ENCODE measurements at places on chromosomes 4 and X. TPM values are rescaled to one million over a fixed set of nuclear protein-coding genes. Genes with fewer than 3 reads are reported as not detected.

Gene XAGE1A
- not detected for total RNA-seq

Gene P2RY8
- 3.4 TPM for total RNA-seq

Gene ACSL1
- total RNA-seq: 104 TPM

Gene CXXC4
- total RNA-seq: 1.4 TPM

Gene DGAT2L6
- total RNA-seq: not detected

Gene HTN1
- not detected for total RNA-seq

Gene TCEAL5
- 1.1 TPM for total RNA-seq

Gene DCAF4L1
- 0.36 TPM for total RNA-seq

Gene SNX25
- total RNA-seq: 17.4 TPM

Gene HPF1
- 21.9 TPM for total RNA-seq

Gene P2RY4
- total RNA-seq: 1.7 TPM

Gene GLRA2
- not detected for total RNA-seq

Gene NSDHL
- total RNA-seq: 25.1 TPM

Gene ZIC3
- total RNA-seq: not detected

Gene DCAF16
- 51.7 TPM for total RNA-seq

Gene IL3RA
- 7.4 TPM for total RNA-seq

Gene CDX4
- not detected for total RNA-seq

Gene PAGE1
- total RNA-seq: not detected

Gene BMPR1B
- total RNA-seq: 5.3 TPM

Gene SAT1
- total RNA-seq: 205 TPM

Gene MPP1
- total RNA-seq: 21.9 TPM

Gene HSFX2
- not detected for total RNA-seq

Gene CORIN
- 25.0 TPM for total RNA-seq

Gene NSG1
- 28.3 TPM for total RNA-seq

Gene FDCSP
- not detected for total RNA-seq

Gene FOXR2
- not detected for total RNA-seq

Gene RTL9
- total RNA-seq: not detected

Gene AMTN
- not detected for total RNA-seq

Gene MAGEB10
- not detected for total RNA-seq

Gene C4orf50
- 0.05 TPM for total RNA-seq

Gene WFS1
- total RNA-seq: 68.1 TPM

Gene MSX1
- 4.0 TPM for total RNA-seq

Gene ZFP92
- total RNA-seq: 1.1 TPM

Gene F8A3
- total RNA-seq: 3.5 TPM

Gene IL9R
- total RNA-seq: 22.1 TPM

Gene TMEM271
- not detected for total RNA-seq

Gene SAGE1
- total RNA-seq: not detected

Gene VCX2
- not detected for total RNA-seq

Gene CYTL1
- total RNA-seq: 3.0 TPM

Gene TCEAL4
- 145 TPM for total RNA-seq

Gene C4orf51
- not detected for total RNA-seq

Gene CCDC110
- 2.3 TPM for total RNA-seq

Gene RAI2
- total RNA-seq: 28.0 TPM

Gene SHROOM4
- total RNA-seq: 19.3 TPM

Gene BEND4
- total RNA-seq: 0.18 TPM

Gene CNGA1
- total RNA-seq: 36.8 TPM

Gene CITED1
- total RNA-seq: not detected

Gene OCIAD2
- total RNA-seq: 48.6 TPM

Gene GC
- 0.65 TPM for total RNA-seq

Gene LPAR4
- 0.18 TPM for total RNA-seq

Gene USP11
- total RNA-seq: 108 TPM

Gene MAGEC1
- total RNA-seq: not detected

Gene TLR2
- 13.9 TPM for total RNA-seq

Gene MAGEB1
- not detected for total RNA-seq

Gene TCEAL7
- total RNA-seq: 7.9 TPM

Gene MAGEA3
- total RNA-seq: not detected

All from ureter (tissue), 1 donor.